Prostate gland (tissue), 2 donors: ENCODE measurements at places on chromosomes 5 and 9. TPM values are rescaled to one million over a fixed set of nuclear protein-coding genes. Genes with fewer than 3 reads are reported as not detected.

Gene CDC14B
- 34.7 TPM for total RNA-seq

Gene SV2C
- 0.28 TPM for total RNA-seq

DNA sequence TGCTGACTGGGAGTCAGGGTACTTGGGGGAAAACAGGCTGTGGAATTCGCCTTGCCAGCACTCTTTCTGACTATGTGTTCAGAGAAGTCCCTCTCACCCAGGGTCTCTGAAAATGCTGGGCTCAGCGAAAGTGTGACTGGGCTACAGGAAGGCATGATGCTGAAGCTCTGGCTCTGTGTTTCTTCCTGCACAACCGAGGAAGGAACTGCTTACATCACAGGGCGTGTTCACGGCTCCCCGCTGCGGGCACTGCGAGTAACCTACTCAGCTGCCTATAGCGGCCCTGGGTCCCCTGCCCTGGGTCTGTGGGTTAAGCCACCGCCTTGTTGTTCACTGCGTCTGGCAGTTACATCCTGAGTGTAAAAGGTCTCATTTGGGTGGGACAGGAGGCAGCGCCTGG lies 222.4 kb upstream of the IRX4 start:
- no peaks in the 10 kb centered on the region for H3K4me1 ChIP-seq
- no peaks in the 10 kb centered on the region for H3K27me3 ChIP-seq

DNA sequence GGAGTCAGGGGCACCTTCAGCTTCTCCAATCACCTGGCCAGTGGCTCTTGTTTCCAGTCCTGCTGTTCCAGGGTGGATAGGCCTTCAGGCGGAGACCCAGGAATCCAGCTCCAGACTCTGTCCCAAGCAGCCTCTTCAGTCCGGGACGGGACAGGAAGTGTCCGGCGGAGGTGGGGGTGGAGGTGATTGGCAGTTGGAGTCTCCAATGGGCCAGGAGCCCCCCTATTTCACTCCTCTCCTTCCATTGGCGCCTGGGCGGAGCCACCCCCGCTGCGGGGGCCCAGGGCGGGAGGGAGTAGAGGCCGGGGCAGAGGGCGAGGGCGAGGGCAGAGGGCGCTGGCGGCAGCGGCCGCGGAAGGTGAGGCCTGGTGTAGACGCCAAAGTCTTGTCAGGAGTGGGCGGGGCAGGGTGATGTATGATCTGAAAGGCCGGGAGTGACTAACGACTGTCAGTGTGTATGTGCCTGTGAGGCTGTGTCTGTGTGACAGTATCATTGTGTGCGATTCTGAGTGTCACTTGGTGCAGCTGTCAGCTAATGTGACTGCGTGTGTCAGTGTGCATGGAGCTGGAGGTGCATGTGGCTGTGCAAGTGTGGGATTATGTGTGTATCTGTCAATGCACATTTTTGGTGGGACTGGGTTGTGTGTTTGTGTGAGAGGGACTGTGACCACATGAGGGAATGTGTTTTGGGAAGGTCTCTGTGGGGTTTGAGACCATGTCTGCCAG lies at the start of gene IL11RA:
Gene IL11RA (plus strand): TSS at position 310 of the 726 bp plus-strand sequence. CDS start 3,033 bp downstream, outside the sequence.
- peaks cover 5% of the 10 kb centered on the region for H3K36me3 ChIP-seq
- peak within 1 kb of the TSS; percentile 23 for H3K4me3 ChIP-seq
- peak; percentile 80 for DNase-seq
- H3K4me1 ChIP-seq: peaks cover 28% of the 10 kb centered on the region

GRCh38 chr5:160445132-160445531 lies 23.5 kb downstream of the PTTG1 start:
- no peak overlapping the region for H3K4me3 ChIP-seq
- H3K27ac ChIP-seq: no peak overlapping the region
- no peaks in the 10 kb centered on the region for H3K36me3 ChIP-seq
- H3K4me1 ChIP-seq: no peaks in the 10 kb centered on the region
- no peak for DNase-seq

DNA sequence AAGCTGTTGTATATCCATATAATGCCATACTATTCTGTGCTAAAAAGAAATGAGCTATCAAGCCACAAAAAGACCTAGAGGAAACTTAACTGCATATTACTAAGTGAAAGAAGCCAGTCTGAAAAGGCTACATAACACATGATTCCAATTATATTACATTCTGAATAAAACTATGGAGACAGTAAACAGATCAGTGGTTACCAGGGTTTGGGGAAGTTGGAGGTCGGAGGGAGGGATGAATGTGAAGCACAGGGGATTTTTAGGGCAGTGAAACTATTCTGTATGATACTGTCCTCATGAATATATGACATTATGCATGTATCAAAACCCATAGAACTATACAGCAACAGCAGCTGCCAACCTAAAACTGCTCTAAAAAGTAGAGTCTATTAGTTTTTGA lies 5.6 kb upstream of the RFK start:
- no peak for DNase-seq
- H3K4me3 ChIP-seq: no peak overlapping the region
- H3K27ac ChIP-seq: no peak overlapping the region
- H3K27me3 ChIP-seq: no peaks in the 10 kb centered on the region
- peaks cover 4% of the 10 kb centered on the region for H3K4me1 ChIP-seq

- peak; percentile 48 for DNase-seq
- no peaks in the 10 kb centered on the region for H3K4me1 ChIP-seq
- peak overlapping the region; percentile 61 for H3K27ac ChIP-seq
- H3K4me3 ChIP-seq: peak overlapping the region; percentile 43
- no peaks in the 10 kb centered on the region for H3K36me3 ChIP-seq
Measured at GRCh38 chr5:140632366-140633020, 482 bp downstream of the CD14 start.

DNA sequence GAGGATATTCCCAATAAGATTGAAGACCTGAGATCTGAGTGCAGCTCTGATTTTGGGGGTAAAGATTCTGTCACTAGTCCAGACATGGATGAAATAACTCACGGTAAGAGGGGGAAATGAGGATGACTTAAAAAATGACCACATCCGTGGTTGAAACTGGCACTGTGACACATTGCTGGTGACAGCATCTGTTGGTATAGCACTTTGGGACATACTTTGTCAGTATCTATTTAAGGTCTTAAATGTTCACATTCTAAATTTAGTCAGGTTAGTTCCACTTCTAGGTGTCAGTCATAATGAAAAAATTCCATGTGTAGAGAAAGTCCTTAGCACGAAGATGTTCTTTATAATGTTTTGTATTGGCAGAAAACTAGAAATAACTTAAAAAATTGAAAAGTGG lies 70.9 kb downstream of the GAPVD1 start:
- H3K27me3 ChIP-seq: no peaks in the 10 kb centered on the region
- no peaks in the 10 kb centered on the region for H3K4me1 ChIP-seq
- no peak for DNase-seq
- H3K27ac ChIP-seq: no peak overlapping the region
- no peak overlapping the region for H3K4me3 ChIP-seq
- H3K36me3 ChIP-seq: peaks cover 6% of the 10 kb centered on the region

DNA sequence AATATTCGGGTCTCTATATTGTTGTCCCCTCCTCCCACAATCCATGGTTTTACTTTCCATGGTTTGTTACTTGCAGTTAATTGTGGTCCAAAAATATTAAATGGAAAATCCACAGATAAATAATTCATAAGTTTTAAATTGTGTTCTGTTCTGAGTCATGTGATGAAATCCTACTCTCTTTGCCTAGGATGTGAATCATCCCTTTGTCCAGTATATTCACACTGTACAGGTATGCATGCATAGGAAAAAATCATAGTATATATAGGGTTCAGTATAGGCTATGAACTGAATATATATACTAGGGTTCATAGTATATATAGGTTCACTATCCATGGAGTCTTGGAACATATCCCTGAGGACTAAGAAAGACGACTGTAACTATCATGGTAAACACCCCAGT lies 19.6 kb downstream of the INSYN2B start:
- no peaks in the 10 kb centered on the region for H3K36me3 ChIP-seq
- H3K27me3 ChIP-seq: no peaks in the 10 kb centered on the region
- H3K4me1 ChIP-seq: no peaks in the 10 kb centered on the region

GRCh38 chr9:117095081-117095480 lies 319.8 kb downstream of the ASTN2 start:
- no peak overlapping the region for H3K4me3 ChIP-seq
- no peaks in the 10 kb centered on the region for H3K4me1 ChIP-seq
- H3K36me3 ChIP-seq: no peaks in the 10 kb centered on the region
- no peak overlapping the region for H3K27ac ChIP-seq
- H3K27me3 ChIP-seq: no peaks in the 10 kb centered on the region
